Smooth muscle cell of trachea (primary cell): ENCODE measurements at places on chromosomes 4 and X. TPM values are rescaled to one million over a fixed set of nuclear protein-coding genes. Genes with fewer than 3 reads are reported as not detected.

The CDK16 gene
- 102 and 113 TPM in 2 replicates for total RNA-seq

The CDKL5 gene
- 3.1 and 3.9 TPM in 2 replicates for total RNA-seq

The CXorf66 gene
- not detected in 2 replicates for total RNA-seq

The REELD1 gene
- total RNA-seq = not detected in 2 replicates

The RASL11B gene
- total RNA-seq = under 0.01 and 0.66 TPM in 2 replicates

The DRP2 gene
- total RNA-seq = 2.0 and 2.3 TPM in 2 replicates
